ENCODE measurements at places on chromosomes 2 and 18. TPM values are rescaled to one million over a fixed set of nuclear protein-coding genes. Genes with fewer than 3 reads are reported as not detected.
A peak's percentile ranks its signal among the peaks of the same experiment; 100 is the strongest.

SLC9A4 gene
- total RNA-seq = not detected

LAMA1 gene
- total RNA-seq = 11.4 TPM

PIK3C3 gene
- total RNA-seq = 57.2 TPM

SERPINB10 gene
- total RNA-seq = not detected

- no peak for DNase-seq
Measured at GRCh38 chr2:134320930-134321329, 67.1 kb downstream of the MGAT5 start.

- DNase-seq = no peak
Measured at GRCh38 chr2:231306791-231307393, 88.6 kb upstream of the B3GNT7 start.

GRCh38 chr2:20220806-20221554 lies 4.0 kb downstream of the SDC1 start:
- DNase-seq = no peak

DNA sequence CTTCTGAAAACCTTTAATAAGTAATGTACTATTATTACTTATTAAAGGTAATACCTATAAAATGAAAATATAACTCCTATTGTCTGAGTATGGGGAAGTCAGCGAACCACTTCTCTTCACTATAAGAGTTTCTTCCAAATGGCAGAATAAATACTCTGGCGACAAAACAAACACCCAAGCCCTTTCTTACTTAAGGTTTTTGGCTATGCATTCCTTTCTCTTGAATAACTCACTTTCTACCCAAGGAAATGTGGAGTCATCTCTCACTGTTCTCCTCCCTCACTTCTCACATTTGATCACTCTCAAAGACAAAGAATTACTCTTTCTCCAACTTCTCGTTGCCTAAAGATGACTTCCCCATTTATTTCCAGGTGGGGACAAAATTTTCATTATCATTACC lies 816.8 kb upstream of the CRIM1 start:
- DNase-seq = no peak

DNA sequence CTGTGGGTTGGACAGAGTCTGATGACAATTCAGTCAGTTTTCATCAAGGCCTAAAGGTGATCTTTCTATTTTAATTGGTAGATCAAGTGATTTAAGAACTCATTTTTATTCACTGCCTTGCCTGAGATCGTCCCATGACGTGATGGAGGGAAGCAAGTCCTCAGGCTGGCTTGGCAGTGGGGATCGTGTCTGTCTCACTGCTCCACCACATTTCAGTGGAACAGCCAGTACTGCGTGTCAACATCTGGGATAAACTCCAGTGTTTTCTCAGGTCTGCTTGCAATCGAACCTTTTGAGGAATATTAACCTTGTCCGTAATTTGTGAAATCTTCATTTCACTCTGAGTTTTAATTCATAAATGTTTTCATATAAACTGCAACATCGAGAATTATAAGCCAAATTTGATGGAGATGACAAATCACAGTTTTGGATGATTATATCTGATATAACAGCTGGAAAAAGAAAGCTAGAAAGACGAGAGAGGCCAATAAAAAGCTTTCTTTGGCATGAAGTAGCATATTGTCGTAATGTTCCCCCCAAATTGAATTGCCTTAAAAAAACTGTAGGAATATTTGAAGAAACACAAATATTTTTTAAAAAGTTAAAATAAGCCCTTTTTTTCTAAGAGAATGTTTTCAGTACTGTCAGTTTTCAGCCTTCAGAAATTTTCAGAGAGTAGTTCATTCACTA lies 414.7 kb upstream of the SPRED2 start:
- DNase-seq = no peak

- DNase-seq = peak; percentile 50
Measured at GRCh38 chr18:71020342-71021029, 731.6 kb downstream of the SOCS6 start.

- no peak for DNase-seq
Measured at GRCh38 chr2:146978577-146979555, 866.0 kb upstream of the ACVR2A start.
